ENCODE measurements at places on chromosomes 7 and 10.

DNA sequence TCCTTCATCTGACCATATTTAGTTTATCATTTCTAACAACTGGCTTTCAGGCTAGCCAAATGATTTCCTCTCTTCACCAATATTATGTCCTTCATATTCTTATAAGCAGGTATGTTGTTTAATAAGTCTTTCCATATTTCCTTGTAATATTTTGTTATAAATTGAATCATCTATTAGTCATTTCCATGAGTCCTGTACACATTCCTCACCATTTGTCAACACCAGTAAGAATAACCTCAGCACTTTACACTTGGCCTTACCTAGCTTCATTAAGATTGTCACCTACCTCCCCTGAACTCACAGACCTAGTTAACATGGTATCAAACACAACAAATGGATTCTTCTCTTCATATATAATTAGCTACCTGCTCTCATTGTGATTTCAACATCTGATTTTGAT is 282.3 kb downstream of the SEMA3D start:
- DNase-seq = no peak

GRCh38 chr10:104630731-104631130 is 10.4 kb upstream of the SORCS3 start:
- no peak for DNase-seq

DNA sequence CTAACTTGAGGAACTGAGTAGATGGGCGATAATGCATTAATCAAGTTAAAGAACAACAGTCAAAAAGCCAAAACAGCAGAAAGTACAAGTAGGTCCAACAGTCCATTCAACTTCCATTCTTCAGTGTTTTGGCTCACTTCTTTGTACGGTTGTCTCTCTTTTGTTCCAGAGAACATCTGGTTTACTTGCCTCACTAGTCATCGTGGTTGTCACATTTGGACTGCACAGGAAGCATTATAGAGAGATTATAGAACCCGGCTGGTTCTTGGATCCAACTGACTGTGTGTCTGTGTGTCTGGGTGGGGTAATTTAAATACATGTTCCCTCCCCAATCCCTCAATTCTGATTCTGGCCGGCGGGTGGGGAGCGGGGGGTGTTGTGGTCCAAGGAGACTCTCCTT is 1.8 kb upstream of the CEP41 start:
- no peak for DNase-seq

DNA sequence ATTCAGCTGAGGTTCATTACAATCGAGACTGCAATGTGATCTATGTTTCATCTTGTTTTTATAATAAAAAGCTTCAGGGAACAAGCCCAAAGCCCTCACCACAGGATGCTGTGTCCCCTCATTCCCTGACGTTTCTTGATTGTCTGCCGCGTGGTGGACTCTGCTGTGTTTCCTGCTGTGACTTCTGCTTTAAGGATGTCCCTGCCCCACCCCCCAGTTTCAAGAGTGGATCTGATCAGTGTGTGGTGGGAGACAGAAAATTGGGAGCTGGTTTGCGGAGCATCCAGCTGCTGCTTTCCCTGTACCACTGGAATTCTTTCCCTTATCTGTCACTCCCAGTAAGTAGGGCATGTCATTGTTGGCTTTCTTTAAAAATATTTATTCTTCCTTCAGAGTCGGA is 86.2 kb downstream of the CREM start:
- peak; percentile 46 for DNase-seq

DNA sequence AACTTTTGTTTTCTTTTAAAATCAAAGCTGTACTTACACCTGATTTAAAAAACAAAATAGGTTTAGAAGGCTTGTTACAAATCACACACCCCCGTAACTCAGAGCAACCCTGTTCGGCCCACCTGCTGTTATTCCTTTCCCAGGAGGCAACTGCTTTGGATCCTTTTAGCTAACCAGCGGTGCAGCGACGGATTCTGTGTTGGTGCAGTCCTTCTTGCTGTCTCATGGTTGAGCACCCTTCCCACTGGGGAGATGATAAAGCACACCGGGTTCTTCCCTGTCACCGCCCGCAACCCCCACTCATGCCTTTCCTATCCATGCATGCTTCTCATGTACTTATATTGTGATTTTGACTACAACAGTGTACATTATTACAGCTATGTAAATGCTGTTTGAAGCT is 24.8 kb upstream of the MKI67 start:
- no peak for DNase-seq

- DNase-seq = no peak
Measured at GRCh38 chr7:99006739-99007424, 128.6 kb downstream of the TRRAP start.

GRCh38 chr10:85212526-85212925 is 884.1 kb downstream of the CCSER2 start:
- no peak for DNase-seq

DNA sequence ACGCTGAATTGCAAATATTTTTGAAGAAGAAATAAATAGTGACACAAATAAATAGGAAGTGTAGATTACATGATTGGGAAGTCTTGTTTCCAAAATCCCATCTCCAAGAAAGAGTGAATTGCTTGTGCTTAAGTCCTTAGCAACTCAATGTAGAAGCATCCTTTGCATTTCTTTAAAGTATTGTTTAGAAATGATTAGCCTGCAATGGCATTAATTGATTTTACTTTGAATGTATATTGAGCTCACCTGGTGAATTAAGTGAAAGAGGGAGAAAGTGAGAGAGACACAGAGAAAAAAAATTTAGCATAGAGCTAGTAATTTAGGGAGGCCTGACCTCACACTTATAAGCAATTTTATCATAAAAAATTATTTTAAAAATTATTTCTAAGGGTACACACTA is 49.0 kb upstream of the PCLO start:
- DNase-seq = no peak

DNA sequence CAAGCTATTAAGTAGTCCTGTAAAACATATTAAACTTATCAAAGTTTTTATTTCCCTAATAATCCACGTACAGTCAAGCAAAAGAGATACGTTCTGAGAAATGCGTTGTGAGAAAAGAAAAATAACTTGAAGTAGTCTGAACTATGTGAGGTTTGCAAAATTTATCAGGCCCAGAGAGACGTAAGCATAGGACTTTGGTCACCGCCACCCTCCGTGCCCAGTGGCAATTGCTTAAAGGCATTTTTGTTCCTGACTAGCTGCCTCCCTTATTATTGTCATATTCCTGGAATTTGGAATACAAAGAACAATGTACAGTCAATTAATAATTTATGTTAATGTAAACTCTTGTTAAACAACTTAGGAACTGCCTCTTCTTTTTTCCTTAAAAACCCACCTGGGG is 22.8 kb downstream of the HIBADH start:
- DNase-seq = no peak

DNA sequence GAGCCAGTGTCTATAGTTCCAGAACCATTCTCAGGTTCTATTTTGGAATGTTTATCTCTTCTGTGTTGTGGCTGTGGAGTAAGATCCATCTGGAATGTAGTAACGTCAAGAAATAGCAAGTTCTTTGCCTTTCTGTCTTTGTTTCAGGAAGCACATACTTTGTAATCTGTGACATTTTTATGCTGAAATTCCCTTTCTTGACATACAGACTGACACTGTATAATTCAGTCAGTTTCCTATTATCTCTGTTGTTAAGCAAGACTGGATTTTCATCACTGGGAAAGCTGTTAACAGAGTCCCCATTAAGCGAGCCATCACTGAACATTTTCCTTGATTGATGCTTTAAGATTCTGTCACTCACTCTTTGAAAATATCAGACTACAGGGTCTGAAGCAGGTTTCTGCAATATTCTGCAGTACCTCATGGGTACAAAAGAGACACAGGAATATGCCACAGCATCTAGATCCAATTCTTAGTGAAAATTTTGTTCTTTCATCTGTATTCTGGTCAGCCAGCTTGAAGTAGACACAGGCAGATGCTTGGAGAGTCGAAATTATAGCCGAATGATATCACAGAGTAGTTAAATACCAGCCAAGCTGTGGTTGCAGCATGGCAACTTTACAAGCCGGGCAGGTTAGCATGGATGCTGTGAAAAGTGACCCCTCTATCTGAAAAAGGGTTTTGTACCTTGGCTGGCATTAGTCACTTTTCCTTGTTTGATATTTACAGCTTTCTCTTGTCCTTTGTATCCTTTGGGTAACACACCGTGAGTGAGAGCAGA is 62.6 kb downstream of the CACNB2 start:
- peak; percentile 3 for DNase-seq

GRCh38 chr7:27917774-27918314 is 177.9 kb downstream of the TAX1BP1 start:
- peak; percentile 81 for DNase-seq

GRCh38 chr10:103244666-103245271 is 918 bp upstream of the RPEL1 start:
- peak; percentile 73 for DNase-seq

DNA sequence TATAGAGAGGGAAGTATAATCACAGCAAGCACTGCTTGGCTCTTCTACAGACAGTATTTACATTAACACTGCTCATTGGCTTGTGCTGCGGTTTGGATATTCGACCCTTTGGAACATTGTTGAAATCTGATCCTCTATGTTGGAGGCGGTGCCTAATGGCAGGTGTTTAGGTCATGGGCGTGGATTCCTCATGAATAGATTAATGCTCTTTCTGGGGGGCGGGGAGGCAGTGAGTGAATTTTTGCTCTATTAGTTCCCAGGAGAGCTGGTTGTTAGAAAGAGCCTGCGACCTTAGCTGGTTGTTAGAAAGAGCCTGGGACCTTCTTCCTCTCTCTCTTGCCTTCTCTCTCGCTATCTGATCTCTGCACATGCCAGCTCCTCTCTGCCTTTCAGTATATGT is 77.3 kb upstream of the SVIL start:
- DNase-seq = no peak

- DNase-seq = no peak
Measured at GRCh38 chr10:49429458-49429857, 33.6 kb upstream of the DRGX start.

GRCh38 chr7:140559410-140559809 is 80.1 kb upstream of the MKRN1 start:
- no peak for DNase-seq

DNA sequence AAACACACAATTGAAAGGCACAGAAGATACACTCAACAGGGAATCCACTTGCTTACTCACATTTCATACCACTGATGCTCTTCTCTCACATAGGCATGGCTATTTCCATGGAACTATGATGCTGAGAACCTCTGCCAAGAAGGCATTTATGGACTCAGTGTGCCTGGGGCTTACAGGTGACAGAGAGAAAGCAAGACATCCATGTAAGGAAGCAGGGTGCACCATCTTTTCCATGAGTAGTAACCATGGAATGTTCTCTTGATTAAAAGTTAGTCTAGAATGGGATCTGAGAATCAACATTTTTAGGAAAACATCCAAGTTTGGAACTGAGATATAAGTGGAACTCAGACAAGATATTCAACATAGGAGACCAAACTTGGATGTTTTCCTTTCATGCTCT is 52.5 kb upstream of the MACC1 start:
- peak; percentile 90 for DNase-seq

DNA sequence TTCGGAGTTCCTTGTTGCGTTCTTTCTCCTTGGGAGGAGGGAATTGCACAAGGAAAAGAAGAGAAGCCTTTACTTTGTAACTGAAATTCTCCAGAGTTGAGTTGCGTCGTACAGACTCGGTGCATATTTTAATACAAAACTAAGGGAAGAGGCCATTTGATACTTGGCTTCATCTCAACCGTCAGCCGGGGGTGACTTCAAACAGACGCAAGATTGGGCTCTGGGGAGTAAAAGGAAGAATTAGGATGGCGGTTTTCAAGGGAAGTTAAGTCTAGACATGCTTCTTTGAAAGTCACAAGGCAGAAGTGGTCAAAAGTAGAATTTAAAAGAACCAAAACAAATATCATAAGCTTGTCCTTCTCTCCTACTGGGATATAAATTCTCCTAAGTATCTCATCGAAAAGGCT is 1.6 kb downstream of the PRR15 start:
- DNase-seq = no peak

GRCh38 chr10:86775056-86775869 is 18.8 kb downstream of the BMPR1A start:
- DNase-seq = peak; percentile 52

DNA sequence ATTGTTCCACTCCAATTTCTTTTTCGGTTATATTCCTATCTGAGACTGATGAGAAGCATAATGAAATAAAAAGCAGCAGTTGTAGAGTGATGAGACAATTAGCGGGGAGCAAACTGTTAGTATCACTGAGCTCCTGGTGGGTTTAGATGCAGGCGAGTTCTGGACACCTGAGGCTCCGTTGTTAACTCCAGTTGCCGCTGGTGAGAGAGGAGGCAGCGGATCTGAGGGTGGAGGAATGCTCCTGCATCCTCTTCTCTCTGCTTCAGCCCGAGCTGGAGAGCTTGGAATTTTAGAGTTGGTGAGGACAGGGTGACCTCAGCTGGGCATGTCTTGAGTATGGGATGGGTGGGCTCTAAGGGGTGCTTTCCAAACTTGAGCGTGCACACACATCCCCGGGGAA is 31.4 kb downstream of the LRMDA start:
- DNase-seq = no peak

DNA sequence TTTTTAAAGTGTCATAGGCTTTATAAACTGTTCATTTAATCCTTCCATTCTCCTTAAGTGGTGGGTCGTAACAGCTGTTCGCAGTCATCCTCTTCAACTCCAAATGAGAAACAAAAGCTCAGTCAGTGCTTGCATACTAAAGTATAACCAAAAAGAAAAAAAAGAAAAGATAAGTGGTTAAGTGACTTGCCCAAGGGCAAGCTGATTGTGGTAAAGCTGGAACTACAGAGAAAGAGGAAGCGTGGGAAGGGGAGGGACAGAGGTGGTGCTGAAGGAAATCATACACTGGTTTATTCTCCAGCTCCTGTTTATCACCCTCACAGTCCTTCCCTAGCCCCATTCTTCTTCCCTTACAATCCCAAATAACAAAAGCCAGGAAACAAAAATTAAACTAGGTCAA is 29.6 kb downstream of the IDE start:
- DNase-seq = no peak

DNA sequence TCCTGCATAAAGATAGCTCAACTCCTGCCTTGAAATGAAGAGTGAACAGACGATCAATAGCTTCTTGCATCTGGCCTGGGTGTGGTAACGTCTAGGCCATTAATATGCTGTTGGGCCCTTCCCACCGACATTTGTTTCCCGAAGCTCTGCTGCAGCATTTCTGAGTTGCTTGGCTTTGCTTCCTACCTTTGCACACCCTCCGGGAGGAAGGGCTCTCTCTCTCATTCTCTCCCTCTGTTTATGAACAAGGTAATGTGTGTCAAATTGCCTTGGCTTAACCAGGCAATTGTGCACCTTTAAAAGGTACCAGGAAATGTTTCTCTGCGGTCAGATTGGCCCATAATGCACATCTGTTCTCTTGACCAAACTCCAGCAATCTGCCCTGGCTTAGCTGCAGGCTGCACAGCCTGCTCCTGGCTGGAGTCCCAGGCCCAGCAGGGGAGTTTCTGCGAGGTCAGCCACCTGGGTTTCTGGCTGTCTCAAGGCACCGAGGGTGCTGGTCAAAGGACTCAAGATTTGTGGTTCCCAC is 223.7 kb downstream of the SNX10 start:
- no peak for DNase-seq

DNA sequence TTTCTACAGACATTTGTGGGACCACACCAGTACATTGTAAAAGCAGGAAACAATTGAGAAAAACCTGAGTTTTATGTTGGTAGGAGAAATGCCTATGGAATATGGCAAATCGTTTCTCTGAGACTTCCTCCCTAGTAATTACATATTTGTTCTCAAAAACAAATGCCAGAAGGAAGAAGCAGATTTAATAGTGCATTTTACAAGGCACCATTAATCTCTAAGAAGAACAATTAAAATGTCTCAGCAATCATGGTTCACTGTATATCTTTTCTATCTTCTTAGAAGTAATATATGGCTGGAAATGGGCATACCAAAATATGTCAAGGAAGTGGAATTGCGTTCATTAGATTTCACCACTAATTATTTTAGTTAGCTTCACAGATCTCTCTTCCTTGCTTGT is 13.3 kb downstream of the CAV1 start:
- DNase-seq = no peak

- peak; percentile 19 for DNase-seq
Measured at GRCh38 chr7:1564603-1565022, 5.2 kb downstream of the PSMG3 start.
